ENCODE measurements at places on chromosomes 7 and 10.

DNA sequence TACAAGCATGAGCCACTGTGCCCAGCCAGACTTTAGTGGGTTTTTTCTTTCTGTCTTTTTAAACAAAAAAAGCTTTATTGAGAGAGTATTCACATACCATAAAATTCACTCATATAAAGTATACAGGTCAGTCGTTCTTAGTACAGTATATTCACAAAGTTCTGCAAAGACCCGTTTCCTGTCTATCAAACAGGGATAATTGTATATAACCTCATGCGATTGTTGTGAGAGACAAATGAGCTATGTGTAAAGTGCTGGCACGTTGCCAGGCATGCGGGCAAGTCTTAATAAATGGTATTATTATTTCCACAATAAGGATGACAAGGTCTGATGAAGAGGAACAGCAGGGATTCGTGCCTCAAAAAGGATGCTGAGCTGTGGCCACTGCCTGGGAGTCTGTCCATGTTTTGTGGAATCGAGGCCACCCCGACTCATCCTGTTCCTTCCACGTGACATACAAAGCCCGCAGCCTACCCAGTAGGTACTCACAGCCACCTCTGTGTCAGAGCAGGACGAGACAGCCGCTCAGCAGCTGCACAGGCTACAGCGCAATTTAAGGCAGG is 51.6 kb downstream of the SMKR1 start:
- no peak for DNase-seq

DNA sequence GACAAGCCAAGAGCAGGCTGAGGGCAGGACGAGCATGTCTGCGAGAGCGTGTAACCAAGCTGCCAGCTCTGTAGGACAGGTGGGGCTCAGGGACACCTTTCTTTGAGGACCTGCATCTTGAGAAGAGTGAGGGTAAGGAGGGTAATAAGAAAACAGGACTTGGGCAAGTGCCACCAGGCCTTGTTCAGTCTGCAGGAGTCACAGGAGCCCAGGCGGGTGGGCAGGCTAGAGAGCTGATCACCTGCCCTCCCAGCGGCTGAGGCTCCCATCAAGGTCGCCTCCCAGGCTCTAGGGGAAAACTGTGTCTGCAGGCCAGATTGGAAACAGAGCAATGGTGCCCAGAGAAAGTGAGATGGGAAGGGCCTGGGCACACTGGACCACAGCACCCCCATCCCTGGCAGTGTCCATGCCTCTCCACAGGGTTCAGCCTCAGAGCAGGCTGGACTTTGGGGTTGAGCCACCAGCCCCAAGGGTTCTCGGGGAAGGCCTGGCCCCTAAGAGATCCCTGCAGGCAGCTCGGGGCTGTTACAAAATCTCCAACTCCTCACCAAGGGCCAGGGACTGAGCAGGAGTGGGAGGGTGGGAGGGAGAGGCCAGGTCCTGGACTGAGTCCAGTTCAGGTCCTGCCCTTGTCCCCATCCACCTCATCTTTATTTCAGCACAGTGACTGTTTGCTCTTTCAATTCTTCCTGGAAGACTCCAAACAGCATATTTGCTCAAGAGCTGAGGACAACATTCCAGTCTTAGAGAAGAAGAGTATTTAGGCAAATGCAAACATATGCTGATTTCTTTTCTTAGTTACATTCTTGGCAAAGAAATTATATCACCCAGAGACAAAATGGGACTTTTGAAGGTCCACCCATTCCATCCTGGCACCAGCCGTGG is 161.9 kb downstream of the GRID1 start:
- DNase-seq = no peak

DNA sequence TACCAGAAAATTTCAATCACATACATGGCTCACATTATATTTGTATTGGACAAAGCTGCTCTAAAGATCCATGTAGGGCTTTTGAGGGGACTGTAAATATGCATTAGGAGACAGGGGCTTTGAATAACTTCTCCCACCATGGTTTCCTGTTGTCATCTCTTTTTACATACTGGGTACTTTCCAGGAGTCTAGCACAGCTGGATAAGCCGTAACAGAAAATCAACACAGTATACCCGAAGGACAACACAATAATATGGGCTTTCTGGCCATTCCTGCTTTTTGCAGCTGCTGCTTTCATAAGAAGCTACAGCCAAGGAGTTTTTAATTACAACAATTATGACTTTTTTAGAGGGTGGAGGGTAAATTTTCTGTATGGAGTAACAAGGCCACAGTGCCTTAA is 63.4 kb upstream of the SRPK2 start:
- DNase-seq = no peak

GRCh38 chr7:157408258-157409101 is 71.7 kb downstream of the DNAJB6 start:
- no peak for DNase-seq

DNA sequence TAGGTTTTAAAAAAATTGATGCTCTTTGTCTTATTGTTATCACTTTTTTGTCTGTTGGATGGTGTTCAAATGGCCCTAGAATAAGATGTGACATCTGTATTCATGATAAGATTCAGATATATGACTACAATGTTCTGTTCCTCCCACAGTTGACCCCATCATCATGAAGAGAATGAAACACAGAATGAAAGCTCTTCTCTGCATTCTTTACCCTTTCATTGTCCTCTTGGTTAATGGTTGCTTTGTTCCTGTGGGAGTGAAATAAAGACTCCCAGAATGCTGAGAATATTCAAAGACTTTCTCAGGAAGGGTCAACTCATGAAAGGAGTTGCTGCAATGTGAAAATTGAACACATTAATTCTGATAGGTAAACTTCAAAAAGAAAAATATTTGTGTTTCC is 1015.8 kb downstream of the SORCS3 start:
- no peak for DNase-seq

- no peak for DNase-seq
Observed at GRCh38 chr7:45684910-45685618, 110.9 kb downstream of the ADCY1 start.

DNA sequence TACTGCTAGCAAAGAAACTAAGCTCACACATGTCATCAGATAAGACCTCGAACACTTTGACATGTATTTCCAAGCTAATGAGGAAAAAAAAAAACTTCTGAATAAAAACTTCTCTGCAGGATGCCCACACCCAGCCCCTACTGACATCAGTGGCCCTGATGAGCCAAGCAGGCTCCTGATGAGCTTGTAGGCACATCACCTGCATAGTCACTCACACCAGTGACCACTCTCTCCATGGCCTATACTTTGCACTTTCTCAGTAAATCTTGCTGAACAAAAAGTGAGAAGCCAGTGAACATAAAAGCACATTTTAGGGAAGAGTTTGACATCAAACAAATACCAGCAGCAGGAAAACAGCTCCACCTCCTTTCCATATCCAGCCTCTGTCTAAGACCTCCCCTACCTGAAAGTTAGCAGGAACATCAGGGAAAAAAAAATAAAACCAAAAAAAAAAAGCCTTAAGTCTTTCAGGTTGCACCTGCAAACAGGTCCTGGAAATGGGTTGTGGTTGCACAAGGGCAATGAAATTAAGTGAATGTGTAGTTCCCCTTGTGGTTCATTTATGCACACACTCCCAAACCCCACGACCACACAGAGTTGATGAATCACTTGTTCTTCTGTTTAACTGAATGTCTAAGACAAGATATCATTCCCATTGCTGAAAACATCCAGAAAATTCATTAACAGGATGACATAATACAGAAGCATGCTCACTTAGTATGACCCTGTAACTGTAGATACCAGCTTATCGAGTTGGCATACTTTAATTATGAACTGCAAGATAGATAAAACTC is 205.2 kb upstream of the PDE1C start:
- DNase-seq = no peak

DNA sequence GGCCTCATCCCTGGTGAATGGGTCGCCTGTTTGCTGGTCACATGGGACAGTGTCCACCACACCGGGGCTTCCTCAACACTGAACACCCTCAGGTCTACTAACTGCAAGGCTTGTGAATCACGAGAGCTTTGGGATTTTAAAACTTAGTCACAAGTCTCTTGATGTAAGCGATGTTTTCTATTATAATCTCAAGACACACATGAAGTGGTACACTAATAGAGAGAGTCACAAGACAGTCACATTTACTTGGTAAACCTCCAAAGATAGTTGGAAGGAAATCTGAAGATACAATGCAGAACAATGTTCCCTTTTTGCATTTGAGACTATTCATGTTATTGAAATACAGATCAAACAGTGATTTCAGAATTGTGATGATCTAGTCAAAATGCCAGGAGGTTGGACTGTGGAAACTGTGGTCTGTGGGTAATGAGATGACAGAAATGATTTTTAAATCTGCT is 233.1 kb upstream of the KLF6 start:
- DNase-seq = no peak

DNA sequence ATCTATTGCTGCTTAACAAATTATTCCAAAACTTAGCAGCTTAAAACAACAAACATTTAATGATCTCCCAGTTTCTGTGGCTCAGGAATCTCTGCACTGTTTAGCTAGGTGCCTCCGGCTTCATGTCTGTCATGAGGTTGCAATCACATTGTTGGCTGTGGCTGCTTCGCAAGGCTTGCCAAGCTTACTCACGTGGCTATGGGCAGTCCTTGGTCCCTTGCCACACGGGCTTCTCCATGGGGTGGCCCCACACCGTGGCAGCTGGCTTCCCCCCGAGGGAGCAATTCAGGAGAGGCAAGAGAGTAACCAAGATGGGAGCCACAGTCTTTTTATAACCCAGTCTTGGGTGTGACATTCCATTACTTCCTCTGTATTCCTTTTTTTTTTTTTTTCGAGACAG is 67.4 kb downstream of the NEURL1 start:
- no peak for DNase-seq

- DNase-seq = no peak
Observed at GRCh38 chr10:729213-729612, 39.7 kb upstream of the DIP2C start.

- no peak for DNase-seq
Observed at GRCh38 chr7:138872576-138872975, 74.6 kb upstream of the ATP6V0A4 start.

- DNase-seq = no peak
Observed at GRCh38 chr7:151195616-151196450, 8.8 kb upstream of the ASB10 start.

DNA sequence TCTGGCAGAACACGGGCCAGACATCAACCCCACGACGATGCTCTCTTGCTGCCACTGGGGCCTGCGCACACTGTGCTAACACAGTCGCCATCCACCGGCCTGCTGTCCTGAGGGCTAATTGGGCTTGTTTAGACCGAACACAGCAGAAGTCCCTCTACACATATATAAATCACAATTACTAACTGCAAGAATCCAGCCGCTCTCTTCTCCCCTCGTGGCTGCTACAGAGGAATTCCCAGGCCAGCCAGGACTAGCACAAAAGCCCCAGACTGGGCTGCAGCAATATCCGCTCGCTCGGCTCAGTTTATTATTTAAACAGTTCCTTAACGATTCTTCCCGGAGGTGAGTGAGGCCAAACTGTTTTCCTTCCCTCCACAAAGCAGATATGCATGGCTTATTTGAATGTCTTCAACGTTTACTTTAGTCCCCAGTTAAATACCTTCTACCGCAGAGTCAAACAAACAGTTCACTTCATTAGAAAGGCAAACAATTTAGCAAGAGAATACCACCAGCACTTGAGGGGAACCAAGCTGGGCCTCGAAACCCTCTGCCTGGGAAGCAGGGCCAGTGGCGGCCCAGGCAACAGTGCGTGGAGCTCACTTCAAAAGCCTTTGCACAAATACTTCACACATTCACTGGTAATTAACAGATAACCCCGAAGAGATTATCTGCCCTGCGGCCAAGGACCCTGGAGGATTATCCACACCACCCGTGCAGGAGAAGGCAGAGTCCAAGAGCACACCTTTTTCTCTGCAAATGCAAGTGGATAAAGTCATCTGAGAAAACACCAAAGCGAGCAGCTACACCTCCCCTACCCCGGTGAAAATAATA is 145.3 kb downstream of the GLI3 start:
- DNase-seq = peak; percentile 72

DNA sequence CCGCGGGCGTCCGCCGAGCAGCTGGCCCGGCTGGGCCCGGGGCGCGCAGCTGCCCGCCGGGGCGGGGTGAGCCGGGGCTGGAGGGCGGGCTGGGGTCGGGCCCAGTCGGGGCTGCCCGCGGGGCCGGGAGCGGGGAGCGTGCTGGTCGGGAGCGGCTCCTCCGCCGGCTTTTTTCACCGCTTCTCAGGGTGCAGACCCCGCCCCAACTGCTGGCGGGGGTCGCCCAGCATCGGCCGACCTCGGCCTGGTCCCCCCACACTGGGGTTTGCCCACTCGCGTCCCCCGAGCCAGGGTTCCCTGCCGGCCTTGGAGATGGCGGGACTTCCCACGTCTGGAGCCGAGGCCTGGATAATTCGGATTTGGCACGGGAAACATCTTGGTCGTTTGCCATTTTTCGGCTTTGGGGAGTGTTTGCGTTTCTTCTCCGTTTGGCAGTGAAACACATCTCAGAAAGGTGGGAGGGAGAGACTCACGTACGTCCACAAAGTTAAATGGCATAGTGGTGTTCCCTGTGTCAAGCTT is 432 bp downstream of the TMEM248 start:
- no peak for DNase-seq

GRCh38 chr10:29841724-29842649 is 207.2 kb upstream of the SVIL start:
- DNase-seq = no peak

- DNase-seq = no peak
Observed at GRCh38 chr7:30727061-30727945, 24.6 kb upstream of the INMT start.

DNA sequence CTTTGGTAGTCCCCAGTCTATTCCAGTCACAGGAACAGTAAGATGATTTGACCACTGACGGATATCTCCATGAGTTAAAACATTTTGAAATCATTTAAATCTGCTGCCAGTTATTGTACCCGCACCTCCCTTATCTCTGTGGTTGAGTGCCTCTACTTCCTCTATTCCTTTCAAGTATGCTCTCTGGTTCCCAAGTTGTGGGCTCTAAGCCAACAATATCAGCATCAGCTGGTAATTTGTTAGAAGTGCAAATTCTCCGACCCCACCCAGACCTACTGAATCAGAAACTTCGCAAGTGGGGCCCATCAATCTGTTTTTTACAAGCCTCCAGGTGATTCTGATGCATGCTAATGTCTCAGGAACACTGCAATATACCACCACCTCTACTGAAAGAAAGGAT is 235.5 kb downstream of the CCSER2 start:
- DNase-seq = no peak

DNA sequence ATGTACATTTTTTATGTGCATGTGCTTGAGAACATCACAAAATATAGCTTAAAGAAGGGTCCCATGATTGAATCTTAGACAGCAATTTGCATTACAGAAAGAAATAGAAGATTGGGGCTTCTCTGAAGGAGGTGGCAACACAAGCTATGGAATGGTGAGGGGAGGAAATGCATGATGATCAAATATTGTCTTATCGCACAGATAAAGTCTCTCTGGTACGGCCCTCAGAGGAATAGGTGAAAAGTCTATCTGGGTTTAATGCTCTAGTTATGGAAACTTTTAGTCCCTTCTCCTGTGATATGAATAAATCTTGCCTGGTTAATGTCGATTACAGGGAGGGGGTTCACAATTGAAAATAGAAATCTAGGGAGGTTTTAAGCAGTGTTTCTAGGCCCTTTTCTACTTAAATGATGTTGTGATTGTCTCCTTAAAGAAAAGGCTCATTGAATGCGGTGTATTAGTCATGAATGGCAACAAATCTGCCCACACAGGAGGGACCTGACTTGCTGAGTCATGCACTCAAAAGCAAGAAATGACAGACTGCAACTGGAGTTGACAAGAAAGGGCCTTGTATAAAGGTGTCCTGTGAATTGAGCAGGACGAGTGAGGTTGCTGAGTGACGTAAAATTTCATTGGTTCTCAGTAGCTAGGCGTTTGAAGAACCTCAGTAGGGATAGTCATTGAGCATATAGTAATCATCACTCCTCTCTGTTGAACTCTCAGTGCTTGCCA is 133.4 kb upstream of the CSTF2T start:
- no peak for DNase-seq
